Stromal cell of bone marrow (primary cell): ENCODE measurements at places on chromosomes 1 and 21.
A peak's percentile ranks its signal among the peaks of the same experiment; 100 is the strongest.

DNA sequence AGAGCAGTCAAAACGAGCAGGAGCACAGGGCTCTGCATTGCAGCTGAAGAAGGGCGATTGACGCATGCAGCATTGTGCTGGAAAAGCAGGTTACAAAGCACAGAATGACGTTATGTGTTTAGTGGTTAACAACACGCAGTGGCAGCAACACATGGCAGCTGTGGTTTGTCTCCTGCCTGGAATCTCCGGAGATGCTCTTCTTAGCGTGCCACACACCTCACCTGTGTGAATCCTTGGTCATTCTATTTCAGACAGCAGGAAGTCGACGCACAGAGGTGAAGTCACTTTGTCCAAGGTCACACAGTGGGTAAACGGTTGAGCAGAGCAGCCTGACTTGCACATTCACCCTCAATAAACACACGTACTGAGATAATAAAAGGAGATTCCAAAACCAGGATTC, 14.7 kb downstream of the OBSCN start:
- DNase-seq: no peak

DNA sequence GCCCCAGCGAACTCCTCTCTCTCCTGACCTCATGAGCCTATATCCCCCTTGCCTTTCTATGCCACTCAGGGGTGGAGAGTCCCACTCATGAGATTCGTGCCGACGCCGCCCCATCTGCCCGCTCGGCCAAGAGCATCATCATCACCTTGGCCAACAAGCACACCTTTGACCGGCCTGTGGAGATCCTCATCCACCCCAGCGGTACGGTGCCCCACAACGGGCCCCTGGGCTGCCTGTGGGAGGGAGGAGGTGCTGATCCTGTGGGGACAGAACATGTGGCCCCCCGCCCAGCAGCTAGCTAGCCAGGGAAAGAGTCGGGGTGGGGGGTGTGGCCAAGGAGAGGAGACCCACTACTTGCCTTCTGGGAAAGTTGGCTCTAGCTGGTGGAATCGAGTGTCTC, 27.8 kb downstream of the VWA5B1 start:
- DNase-seq: no peak

GRCh38 chr21:42234041-42234440, 15.1 kb downstream of the ABCG1 start:
- no peak for DNase-seq

GRCh38 chr1:216600730-216601609, 122.3 kb downstream of the ESRRG start:
- DNase-seq: peak; percentile 46
